ENCODE measurements at places on chromosomes 13 and 19. TPM values are rescaled to one million over a fixed set of nuclear protein-coding genes. Genes with fewer than 3 reads are reported as not detected.

Gene FGF22
- total RNA-seq: not detected

Gene FCER2
- total RNA-seq: not detected

Gene ZNF878
- not detected for total RNA-seq

Gene UGGT2
- 37.6 TPM for total RNA-seq

Gene S1PR2
- total RNA-seq: 1.6 TPM

Gene PTGER1
- total RNA-seq: 0.19 TPM

Gene PSPN
- total RNA-seq: 0.98 TPM

Gene AMH
- total RNA-seq: 2.6 TPM

Gene PCDH17
- 1.4 TPM for total RNA-seq

Gene RASL11A
- 2.3 TPM for total RNA-seq

Gene ACP7
- total RNA-seq: not detected

Gene TMEM86B
- 2.0 TPM for total RNA-seq

Gene CGB1
- not detected for total RNA-seq

Gene FCGBP
- total RNA-seq: not detected

Gene KIR3DL1
- total RNA-seq: not detected

Gene SLC25A41
- 0.33 TPM for total RNA-seq

Gene RASIP1
- 127 TPM for total RNA-seq

Gene CBLC
- total RNA-seq: not detected

Gene SYNGR4
- not detected for total RNA-seq

Gene CEBPA
- 0.19 TPM for total RNA-seq

Gene KCNJ14
- total RNA-seq: 0.76 TPM

Gene CTU1
- 6.9 TPM for total RNA-seq

Gene CRLF1
- 0.48 TPM for total RNA-seq

Gene LMTK3
- total RNA-seq: 0.10 TPM

Gene SNAPC2
- 21.8 TPM for total RNA-seq

Gene RFPL4A
- 2.3 TPM for total RNA-seq

Gene CCNE1
- total RNA-seq: 4.9 TPM

Gene IGFL4
- not detected for total RNA-seq

Gene PTPRS
- 28.8 TPM for total RNA-seq

Gene CEACAM3
- total RNA-seq: not detected

Gene C19orf33
- total RNA-seq: not detected

Gene ACTMAP
- total RNA-seq: 1.1 TPM

Gene DIAPH3
- total RNA-seq: 19.9 TPM

Gene SIGLEC8
- not detected for total RNA-seq

Gene TMEM238
- total RNA-seq: not detected

Gene CIC
- total RNA-seq: 37.2 TPM

Gene FAM83E
- not detected for total RNA-seq

Gene SHISA7
- not detected for total RNA-seq

All from vein endothelial cell (primary cell).